Stimulated activated CD8-positive, alpha-beta memory T cell treated with anti-CD3 and anti-CD28 coated beads, Interleukin-12 subunit alpha, Interleukin-12 subunit beta, amount 100 ng/mL, for 4 hours (primary cell): ENCODE measurements at places on chromosomes 13 and 19.

- DNase-seq, result no peak
These were observed 1.1 kb downstream of the KIR3DL3 start for GRCh38 chr19:54725321-54725720.

DNA sequence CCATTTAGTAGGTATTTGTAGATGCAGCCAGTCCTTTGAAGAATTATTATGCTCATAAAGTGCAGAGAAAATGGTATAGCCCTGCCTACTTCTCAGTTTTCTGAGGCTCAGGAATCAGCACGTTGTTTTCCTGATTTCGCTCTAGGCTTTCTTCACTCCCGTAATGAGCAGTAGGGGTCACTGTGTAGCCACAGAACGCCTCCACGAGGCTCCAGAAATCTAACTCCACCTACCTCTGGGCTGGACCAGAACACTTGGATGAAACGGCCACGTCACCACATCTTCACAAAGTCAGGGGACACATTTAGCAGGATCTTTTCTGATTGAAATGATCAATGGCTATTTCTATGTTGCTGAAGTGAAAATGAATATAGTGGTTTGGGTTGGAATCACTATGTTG, 49.8 kb upstream of the GTF3A start:
- DNase-seq, result no peak

DNA sequence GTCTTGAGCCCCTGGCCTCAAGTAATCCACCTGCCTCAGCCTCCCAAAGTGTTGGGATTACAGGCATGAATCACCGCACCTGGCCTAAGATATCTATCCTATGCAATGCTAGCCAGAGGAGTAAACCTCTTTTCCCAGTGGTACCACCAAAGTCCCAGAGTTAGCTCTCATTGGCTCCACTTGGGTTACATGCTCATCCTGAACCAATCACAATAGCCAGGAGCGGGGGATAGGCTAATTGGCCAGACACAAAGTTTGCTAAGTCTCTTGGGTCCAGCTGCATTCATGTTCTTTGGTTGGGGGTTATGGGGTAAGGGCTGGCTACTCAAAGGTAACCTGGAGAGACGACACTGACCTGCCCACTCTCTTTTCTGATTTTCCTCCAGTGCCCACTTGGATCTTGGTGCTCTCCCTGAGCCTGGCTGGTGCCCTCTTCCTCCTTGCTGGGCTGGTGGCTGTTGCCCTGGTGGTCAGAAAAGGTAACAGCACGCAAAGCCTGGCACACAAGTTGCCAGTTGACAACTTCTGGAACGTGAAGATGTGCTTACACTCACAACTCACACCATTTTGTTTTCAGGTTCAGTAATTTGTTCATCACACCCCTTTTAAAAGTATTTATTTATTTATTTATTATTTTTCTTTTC, 7.8 kb downstream of the C19orf38 start:
- DNase-seq, result no peak

- no peak for DNase-seq
These were observed 14.3 kb downstream of the MIR17HG start for GRCh38 chr13:91361755-91362271.

- DNase-seq, result no peak
These were observed 15.2 kb downstream of the PHLDB3 start for GRCh38 chr19:43489310-43489709.

GRCh38 chr19:41597600-41598041, 21.7 kb downstream of the CEACAM21 start:
- DNase-seq, result peak; percentile 38

- no peak for DNase-seq
These were observed 34.0 kb downstream of the FGF14 start for GRCh38 chr13:102367836-102368235.

GRCh38 chr13:46172531-46172991, 9.4 kb downstream of the LCP1 start:
- no peak for DNase-seq

DNA sequence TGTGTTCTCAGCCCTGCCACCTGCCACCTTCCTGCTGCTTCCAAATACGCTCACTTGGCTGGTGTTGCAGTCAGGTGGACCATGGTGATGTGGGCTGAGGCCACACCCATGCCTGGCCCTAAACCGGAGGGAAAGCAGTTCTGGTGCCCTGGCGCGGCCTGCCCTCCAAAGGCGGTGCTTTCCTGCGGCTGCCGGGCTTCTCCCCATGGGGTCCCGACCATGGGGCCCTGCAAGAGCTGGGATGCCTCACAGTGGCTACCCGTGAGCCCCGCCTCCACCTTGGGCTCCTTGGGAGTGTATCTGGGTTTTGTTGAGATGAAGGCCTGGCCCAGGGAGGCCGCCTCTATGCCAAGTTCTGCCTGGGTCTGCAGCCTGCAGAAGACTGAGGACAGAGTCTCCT, 73.7 kb downstream of the ERICH6B start:
- DNase-seq, result no peak

DNA sequence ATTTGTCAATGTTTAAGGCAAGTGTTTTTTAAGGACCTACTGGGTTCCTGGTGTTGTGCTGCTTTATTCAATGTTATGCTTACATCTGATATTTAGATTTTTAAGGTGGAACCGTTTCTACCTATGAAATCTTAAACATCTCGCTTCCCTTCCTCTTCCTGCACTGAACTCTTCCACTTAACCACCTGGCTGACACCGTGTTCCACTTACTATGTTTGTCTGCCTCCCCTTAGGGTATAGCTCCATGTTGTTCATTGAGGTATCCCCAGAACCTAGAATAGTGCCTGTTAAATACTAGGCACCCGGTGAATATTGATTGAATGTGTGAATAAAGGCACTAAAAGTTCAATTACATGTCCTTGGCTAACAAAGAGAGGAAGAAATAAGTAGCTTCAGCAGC, 104.9 kb downstream of the RNF17 start:
- DNase-seq, result no peak

DNA sequence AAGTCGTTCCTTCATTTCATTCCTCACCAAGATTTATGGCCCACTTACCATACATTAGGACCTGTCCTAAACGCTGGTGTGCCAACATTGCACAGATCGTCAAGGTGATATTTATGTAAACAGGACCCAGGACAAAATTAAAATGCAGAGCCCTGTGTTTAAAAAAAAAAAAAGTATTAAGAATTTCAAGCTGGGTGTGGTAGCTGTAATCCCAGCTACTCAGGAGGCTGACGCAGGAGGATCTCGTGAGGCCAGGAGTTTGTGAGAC, 6.5 kb upstream of the ZNF444 start:
- DNase-seq, result no peak

DNA sequence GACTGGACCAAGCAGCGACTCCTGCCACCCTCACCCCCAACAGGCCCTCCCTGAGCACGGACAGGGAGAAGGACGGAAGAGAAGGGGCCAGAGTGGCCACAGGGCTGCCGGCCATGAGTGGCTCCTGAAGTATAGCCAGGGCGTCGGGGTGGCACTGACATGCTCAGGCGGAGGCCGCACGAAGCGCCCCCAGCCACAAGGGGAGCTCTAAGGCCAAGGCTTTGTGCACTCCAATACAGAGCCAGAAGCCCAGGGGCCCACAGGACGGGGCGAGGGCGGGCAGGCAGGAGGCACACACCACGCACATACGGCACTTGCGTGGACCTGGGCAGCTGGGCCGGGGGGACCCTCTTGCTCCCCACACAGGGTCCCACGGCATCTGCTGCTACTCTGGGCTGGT, 52.0 kb downstream of the KLF2 start:
- DNase-seq, result no peak

DNA sequence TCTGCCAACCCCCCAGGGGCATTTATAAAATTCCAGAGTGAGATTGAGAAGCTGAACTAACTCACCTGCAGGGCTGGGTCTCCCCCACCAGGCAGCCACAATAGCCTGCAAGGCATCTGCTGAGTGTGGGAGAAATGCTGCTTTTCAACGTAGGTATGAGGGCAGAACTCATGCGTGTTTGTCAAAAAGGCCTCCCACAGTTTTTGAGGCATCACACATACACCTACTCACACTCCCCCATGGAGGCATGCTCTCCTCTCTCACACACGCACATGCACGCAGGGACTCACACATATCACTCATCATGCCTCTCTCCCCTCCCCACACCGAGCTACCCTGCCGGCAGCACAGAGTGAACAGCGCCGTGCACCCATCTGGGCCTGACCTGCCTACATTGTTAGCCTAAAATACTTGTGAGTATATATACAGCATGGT, 390.5 kb downstream of the FGF9 start:
- peak; percentile 56 for DNase-seq

DNA sequence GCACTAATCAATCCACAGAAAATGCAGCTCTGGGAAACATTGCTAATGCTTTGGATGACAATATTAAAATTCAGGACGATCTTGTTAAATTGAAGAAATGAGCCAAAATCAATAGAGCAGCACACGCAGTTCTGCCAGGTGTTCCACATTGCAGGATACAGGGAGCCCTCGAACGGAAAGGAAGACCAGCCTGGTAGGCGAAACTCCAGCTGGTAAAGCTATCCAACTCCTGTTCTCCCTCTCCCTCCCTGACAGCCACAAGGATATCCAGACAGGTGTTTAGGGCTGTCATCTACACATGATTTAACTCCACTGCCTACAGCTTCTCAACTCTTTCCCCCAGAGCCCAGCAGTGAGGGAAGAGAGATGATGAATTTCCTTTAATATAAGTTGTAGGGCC, 67.7 kb downstream of the EPSTI1 start:
- no peak for DNase-seq

- DNase-seq, result no peak
These were observed 3.2 kb upstream of the MYCBP2 start for GRCh38 chr13:77329911-77330584.

DNA sequence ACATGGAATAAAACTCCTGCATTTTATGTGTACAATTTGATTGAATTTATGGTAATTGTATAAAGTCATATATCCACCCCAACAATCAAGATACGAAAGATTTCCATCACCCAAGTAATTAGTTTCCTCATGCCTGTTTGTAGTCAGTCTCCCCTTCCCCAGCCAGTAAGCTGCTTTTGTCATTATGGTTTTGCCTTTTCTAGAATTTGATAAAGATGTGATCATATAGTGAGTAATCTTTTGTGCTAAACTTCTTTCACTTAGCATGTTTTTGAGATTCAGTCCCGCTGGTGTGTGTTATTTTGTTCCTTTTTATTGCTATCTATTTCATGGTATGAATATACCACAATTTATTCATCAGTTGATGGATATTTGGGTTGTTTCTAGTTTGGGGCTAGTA, 16.0 kb downstream of the ITM2B start:
- DNase-seq, result no peak

- DNase-seq, result no peak
These were observed 776.0 kb downstream of the DACH1 start for GRCh38 chr13:71090990-71091389.

GRCh38 chr13:27820524-27821482, 28.5 kb downstream of the GSX1 start:
- no peak for DNase-seq

DNA sequence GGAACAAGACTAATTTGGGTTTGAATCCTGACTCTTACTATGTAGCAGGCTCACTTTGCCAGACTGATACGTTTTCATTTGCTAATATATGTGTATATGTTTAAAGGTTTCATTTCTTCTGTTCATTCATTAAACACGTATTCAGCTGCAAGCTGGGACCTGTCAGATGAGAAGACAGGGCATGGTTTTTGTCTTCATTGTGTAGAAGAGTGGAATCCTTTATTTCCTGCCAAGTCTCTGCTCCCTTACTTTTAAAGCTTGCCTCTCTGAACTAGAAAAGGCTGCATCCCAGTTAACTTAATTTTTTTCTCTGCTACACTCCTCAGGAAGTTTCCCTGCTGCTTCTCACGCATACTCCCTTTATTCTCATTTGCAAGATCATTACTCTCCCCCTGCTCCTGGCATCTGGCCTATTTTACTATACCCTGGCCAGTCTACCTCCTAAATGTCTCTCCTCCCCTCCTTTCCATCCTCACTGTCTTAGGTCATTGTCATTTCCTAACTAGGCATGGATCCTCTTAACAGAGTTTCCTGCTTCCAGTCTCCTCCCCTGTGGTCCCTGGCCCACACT, 141.0 kb upstream of the TMTC4 start:
- no peak for DNase-seq

- DNase-seq, result no peak
These were observed 28.8 kb upstream of the OXGR1 start for GRCh38 chr13:97023117-97023516.

DNA sequence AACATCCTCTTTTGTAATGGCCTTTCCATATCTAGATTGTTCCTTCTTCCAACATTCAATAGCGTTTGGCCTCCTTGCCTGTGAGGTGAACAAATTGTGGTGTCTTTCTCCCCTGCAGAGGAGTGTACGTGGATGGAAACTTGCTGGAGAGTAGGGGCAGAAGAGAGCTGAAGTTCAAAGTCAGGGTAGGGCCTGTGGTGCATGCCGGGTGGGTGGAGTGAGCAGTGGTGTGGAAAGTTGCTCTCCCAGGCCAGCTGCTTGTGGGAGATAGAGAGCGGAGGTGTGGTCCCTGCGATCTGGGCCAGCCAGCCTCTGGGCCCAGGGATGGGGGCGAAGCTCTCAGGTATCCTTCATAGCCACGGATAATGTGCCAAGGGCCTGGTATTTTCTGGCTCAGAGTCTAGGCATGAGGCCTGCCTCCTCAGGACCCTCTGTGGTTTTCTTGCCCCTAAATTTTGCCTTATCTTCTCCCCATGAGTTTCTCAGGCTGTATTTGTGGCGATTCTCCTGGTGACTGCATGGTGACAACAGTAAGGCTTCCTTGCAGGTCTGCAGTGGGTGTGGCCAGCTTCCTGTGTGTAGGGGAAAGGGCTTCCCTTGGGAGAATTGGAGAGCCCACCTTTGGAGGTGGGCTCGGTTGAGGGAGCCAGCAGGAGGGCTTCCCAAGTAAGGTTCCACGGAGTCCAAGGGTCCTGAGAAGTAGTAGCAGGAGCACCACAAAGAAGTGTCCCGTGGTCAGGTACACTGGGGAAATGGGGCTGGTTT, 6.7 kb downstream of the RGCC start:
- DNase-seq, result no peak

DNA sequence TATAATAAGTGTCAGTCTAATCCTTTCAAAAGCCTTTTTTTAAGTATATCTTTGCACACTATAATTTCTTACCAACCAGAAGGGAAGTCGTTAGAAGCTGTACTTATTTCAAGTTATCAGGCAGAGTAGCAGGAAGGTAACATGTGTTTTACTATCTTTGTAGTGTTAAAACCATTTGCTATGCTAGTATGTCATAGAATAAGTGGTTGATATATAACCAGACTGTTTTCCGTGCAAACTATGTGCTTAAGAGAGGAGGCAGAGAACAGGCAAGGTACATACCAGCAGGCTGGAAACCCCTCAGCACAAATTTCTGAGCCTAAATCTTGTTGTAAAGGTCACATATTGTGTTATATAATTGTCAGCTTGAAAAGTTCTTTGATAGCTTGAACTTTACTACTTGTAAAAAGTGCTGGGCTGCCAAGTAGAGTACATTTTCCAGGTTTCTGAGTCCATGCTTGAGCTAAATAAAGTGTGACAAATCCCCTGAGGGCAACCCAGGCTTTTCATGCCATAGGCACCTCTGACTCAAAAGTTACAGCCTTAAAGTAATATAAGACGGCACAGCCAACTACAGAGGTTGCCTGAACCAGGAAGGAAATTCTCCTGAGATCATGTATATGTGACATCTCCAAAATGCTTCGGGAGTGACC, 1297.4 kb downstream of the PCDH9 start:
- no peak for DNase-seq
